ENCODE measurements at places on chromosomes 12 and 14. TPM values are rescaled to one million over a fixed set of nuclear protein-coding genes. Genes with fewer than 3 reads are reported as not detected.

DNA sequence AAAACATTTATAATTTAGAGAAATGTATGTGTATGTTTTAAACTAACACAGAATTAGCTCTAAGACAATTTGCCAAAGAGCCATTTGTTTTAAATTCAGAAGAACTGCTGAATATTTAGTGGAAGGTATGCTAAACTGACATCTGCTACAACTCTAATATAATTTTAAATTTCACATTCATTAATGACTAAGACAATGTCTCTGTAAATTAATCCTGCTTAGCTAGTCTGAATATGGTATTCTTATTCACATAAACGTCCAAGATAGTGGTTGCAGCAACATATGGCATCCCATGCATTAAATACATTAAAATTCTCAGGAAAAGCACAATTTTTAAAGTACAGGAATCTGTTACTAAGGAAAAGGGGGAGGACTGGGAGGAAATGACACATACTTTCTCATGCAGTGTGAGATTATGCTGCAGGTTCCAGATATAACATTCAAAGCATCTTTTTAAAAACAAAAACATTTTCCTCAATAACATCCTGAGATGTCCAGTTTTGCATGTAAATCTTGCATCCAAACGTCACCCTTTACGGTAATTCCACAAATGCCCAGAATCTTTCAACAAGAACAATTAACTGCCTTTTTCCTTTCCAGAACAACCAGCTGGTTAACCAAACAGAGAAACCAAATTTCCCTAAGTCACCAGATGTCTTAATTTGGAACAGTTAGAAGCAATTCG lies 26.9 kb downstream of the WDR89 start:
- no peak for DNase-seq

DNA sequence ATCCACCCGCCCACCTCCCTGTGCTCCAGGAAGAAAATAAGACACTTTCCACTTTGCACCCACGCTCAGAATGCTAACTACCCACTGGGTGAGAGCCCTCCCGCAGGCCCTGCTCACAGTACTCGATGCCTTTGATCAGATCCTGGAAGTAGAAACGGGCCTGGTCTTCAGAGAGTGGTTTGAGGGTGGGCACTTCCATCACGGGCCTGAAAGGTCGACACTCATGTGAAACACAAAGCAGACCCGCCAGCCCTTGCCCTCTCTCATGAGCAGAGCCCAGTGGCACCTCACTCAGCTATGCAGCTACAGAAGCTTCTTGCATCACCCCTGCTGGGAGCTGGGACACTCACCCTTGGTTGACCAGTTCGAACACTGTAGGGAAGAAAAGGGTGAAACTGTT lies 41.1 kb downstream of the CAMKK2 start:
- DNase-seq = no peak

DNA sequence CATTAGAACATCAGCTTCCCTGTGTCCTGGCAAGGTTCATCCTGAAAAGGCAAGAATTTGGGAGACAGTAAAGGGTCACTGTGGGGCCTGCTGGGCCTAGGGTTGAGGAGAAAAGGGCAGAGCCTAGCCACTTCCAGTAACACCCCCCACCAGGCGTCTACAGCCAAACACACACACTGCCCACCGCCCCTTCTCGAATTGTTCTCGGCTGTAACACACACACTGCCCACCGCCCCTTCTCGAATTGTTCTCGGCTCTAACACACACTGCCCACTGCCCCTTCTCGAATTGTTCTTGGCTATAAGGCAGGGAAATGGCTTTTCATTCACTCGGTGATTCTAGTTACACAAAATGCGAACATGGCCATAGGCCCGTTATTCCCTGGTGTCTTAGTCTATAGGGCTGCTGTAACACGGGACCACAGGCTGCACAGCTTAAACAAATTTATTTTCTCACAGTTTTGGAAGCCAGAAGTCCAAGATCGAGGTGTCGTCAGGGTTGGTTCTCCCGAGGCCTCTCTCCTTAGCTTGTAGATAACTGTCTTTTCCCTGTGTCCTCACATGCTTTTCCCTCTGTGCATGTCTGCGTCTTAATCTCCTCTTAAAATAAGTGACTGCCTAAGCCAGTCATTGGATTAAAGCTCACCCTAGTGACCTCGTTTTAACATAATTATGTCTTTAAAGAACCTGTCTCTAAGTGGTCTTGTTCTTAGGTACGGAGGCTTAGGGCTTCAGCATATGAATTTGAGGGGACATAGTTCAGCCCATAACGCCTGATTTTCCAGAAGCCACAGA lies 171.0 kb downstream of the ADGRD1 start:
- DNase-seq = no peak

DNA sequence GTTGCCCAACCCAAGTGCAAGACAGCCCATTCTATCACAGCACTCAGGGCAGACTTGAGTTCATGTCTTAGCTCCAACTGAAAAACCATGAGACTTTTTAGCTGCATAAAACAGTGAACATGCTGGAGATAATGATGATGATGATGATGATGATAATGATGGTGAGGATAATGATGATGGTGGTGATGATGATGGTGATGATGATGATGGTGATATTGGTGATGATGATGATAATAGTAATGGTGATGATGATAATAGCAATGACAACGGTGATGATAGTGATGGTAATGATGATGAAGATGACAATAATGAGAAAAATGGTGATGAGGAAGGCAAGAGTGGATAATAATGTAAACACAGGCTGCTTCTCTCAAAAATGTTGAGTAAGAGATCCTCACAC lies 576.2 kb downstream of the BCL11B start:
- DNase-seq = no peak

DNA sequence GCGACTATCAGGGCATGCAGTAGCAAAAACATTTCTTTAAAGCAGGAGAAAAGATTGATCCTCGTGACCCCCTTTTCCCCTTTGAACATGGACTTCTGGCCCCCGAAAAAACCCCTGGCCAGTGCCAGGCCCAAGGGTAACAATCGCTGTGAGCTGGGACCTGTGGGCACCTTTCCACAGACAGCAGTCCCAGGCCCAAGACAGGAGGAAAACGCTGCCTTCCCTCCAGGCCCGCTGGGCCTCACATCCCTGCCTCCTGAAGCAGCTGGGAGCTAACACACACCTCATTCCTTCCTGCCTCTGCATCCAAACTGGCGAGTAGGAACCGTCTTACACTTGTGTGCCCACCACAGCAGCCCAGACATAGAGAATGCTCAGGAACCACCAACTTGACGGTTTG lies 1.2 kb downstream of the VWF start:
- no peak for DNase-seq

GRCh38 chr14:93219103-93219726 lies 12.2 kb downstream of the UBR7 start:
- DNase-seq = peak; percentile 56

DNA sequence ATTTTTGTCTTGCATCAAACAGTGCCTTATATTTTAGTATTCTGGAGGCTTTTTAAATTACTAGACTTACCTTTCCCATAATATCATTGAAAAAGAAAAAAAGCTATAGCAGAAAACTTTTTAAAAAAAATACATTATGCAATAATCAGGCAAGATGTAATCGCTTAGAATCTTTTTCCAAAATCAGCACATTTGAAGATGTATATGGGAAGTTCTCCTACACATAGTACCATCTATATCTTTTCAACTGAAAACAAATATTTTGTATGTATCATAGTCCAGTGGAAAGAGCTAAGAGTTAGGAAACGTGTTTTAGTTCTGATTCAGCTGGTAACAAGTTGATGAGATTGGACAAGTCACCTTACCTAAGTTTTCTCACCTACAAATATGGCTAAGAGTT lies 70.6 kb downstream of the SLC41A2 start:
- DNase-seq = no peak

DNA sequence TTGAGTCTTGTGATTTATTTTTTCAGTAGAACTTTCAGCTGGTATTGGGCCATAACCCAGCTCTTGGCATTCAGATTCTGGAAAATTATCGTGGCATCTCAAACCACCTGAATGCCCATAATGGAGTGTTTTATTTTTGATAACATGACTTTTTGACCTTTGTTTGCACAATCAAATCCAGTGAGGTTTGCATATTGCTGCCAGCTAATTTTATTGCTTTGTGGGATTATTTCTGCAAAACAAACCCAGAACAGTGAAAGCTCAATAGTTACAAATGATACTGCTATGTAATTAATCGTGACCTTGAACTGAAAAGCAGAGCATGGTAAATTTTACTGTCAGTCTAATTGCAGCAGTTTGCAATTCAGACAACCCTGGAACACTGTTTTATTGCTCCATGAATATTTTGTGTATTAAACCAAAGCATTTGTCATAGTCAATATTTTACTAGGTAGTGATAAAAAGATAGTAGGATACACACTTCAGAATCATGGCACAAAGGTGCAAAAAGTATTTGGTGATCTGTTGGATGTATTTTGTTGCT lies 255.2 kb upstream of the NAV3 start:
- no peak for DNase-seq

GRCh38 chr12:28369483-28369882 lies 179.2 kb downstream of the CCDC91 start:
- no peak for DNase-seq

GRCh38 chr12:45598761-45599160 lies 130.7 kb upstream of the ARID2 start:
- DNase-seq = no peak

GRCh38 chr14:75319021-75319420 lies 40.4 kb downstream of the FOS start:
- no peak for DNase-seq

Gene ACSM4
- not detected for total RNA-seq

Gene RTL1
- not detected for total RNA-seq

Gene FKBP4
- total RNA-seq = 47.4 TPM

Gene B4GALNT3
- total RNA-seq = 12.2 TPM

Gene GPR84
- total RNA-seq = 3.9 TPM

Gene NPFF
- not detected for total RNA-seq

Gene RASSF8
- total RNA-seq = 0.27 TPM

Gene MFAP5
- total RNA-seq = not detected
